GM23248 (cell line): ENCODE measurements at places on chromosomes 7 and 10. TPM values are rescaled to one million over a fixed set of nuclear protein-coding genes. Genes with fewer than 3 reads are reported as not detected.

DNA sequence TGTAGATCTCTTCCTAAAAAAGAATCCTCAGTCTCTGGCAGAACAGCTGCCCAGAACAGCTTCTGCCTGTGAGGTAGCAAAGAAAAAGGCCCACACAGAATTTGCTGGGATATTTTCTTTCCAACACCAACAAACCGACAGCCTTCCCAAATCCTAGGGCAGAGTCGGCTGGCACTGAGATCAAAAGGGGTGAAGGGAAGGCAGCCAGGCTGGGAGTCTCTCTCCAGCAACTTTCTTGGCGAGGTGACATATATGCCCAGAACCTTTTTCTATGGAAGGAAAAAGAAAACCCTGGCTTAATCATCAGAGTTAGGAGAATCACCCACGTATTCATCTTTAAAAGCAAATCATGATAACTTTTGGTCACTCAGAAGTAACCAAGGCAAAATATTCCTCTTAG, 279.6 kb downstream of the DNAJB6 start:
- no peak for DNase-seq
- H3K4me3 ChIP-seq: no peak overlapping the region
- no peak overlapping the region for H3K27ac ChIP-seq
- H3K36me3 ChIP-seq: no peaks in the 10 kb centered on the region
- H3K4me1 ChIP-seq: no peaks in the 10 kb centered on the region

DNA sequence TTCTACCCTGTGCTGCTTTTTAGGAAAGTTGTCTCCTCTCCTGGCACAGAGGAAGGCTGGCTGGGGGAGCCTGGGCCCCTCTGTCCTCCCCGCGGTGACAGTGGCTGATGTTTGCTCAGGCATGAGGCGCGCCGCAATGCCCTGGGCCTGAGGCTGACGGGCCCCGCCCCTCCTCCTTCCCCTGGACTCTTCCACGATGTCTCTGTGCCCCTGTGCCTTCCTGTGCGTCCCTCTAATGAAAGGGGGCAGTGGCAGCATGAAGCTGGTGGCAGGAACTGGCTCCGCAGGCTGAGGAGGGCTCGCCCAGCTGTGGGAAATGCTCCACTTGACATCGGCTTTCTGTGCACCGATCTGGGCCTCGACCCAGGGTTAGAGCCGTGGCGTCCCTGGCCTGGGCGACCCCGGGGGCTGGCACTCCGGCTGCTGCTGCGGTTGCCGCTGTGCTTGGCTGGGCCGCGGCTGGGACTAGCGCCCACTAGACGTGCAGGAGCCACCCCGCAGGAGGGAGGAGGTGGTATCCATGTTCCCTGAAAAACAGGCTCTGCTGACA, 67.9 kb downstream of the ZNF680 start:
- DNase-seq: peak; percentile 56
- no peaks in the 10 kb centered on the region for H3K36me3 ChIP-seq

- H3K27ac ChIP-seq: no peak overlapping the region
- H3K27me3 ChIP-seq: no peaks in the 10 kb centered on the region
- no peak for DNase-seq
Measured at GRCh38 chr7:107017965-107018719, 26.4 kb upstream of the PRKAR2B start.

DNA sequence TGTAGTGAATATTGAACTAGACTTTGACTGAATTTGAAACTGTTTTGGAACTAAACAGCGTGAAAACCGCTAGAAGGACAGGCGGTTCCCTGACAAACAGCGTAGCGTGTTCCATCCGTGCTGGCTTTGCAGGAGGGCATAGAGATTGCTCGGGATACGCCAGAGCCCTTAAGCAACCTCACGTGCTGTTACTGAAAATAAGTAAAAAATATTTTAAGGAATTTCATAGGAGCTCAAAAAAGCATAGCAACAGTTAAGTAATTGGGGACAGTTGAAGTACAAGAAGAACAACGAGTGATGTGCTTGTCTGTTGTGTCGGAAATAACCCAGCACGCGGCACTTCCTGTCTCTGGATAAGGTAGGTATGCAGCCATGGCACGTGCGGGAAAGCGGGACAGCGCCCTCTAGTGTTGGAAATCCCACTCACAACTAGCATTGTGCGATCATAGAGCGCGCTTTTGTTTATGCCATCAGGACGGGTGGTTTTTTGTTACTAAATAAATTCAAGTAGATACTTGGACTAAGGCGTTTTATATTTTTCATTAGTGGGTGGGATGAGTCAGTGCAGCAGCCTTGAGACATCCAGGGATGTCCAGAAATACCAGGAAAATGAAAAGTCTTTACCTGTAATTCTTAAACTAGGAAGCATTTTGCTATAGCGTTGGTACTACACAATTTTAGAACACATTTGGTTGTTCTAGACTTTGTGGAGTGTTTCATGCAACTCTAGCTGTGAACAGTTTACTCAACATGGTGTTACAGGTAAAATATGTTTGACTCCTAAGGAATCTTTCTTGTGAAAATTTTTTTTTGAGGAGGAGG, 50.4 kb downstream of the DNAJB6 start:
- H3K27me3 ChIP-seq: no peaks in the 10 kb centered on the region
- no peak overlapping the region for H3K4me3 ChIP-seq
- peaks cover 57% of the 10 kb centered on the region for H3K36me3 ChIP-seq
- peaks cover 10% of the 10 kb centered on the region; the same call in 1 of the 2 replicates for H3K4me1 ChIP-seq
- peak overlapping the region; percentile 47 for H3K27ac ChIP-seq

Gene GIMAP1
- not detected in 2 replicates for total RNA-seq

Gene NCF1
- not detected in 2 replicates for total RNA-seq

Gene TAS2R4
- total RNA-seq: 0.32 and 0.51 TPM in 2 replicates

Gene NUP205
- 31.8 and 45.7 TPM in 2 replicates for total RNA-seq
